ENCODE measurements at places on chromosomes 6 and 20.

DNA sequence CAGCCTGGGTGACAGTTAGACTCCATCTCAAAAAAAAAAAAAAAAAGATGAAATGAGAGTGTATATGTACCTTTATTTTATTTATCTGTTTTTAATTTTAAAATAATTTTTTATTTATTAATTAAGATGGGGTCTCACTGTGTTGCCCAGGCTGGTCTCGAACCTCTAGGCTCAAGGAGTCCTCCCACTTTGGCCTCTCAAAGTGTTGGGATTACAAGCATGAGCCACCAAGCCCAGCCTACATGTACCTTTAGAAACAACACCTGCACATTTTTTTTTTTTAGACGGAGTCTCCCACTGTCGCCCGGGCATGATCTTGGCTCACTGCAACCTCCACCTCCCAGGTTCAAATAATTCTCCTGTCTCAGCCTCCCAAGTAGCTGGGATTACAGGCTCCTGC is 12.1 kb upstream of the PARD6B start:
- no peak for DNase-seq

DNA sequence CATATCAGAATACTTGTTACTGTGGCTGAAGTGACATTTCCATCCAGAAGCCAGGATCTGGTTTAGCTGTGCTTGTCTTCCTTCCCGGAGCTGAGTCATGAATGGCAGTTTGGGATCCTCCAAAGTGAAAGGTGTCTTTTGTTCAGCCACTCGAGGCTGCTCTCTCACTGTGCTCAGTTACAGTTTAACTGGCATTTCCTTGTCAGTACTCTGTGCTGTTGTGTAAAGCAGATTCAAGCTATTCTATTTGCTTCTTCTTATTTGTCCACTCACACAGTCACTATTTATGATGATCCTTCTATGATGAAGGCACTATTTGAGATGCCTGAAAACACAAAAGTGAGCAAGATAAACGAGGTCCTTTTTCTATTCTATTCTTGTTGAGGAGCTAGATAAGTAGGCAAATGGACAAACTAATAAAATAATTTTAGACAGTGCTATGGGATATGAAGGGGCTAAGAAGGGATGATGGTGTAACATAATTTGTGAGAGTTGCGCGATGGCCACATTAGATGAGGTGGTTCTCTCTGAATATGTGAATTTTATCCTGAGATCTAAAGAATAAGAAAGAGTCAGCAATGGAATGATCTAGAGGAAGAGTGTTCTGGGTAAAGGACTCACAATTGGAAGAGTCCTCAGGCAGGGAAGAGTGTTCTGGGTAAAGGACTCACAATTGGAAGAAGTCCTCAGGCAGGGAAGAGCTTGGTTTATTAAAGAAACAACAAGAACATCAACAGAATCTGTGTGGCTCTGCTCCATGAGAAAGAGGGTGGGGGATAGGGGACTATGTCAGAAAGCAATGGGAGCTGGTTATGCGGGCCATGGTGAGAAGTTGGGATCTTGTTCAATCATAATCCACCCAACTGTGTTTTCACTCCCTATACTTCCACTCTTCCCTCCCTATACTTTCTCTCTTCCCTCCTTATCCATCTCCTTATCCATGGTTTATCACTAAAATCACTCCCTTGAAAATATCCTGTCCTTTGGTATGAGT is 40.1 kb downstream of the CYP24A1 start:
- DNase-seq: no peak

DNA sequence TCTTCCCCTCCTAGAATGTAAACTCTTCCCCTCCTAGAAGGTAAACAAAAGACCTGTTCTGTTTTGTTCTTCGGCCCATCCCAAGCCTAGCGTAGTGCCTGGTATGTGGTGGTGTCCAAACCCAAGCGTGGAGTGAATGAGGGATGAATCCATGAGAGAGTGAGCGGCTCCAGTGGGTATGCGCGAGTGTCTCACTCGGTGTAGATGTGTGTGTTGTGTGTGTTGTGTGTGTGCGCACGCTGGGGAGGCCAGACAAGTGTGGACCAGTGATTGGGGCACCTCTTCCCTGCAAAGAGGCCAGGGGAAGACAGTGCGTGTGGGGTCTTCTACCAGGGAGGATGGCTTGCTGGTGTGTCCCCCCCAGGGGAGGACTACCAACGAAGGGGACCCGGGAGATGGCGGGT is 392 bp upstream of the SLC2A10 start:
- DNase-seq: no peak

DNA sequence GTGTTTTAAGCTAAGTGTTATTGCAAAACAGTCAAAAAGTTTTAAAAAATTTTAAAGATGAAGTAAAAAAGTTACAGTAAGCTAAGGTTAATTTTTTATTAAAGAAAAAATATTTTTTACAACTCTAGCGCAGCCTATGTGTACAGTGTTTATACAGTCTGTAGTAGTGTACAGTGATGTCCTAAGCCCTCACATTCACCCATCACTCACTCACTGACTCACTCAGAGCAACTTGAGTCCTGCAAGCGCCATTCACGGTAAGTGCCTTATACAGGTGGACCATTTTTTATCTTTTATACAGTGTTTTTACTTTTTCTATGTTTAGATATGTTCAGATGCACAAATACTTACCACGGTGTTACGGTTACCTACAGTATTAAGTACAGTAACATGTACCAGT is 83.4 kb upstream of the STMND1 start:
- no peak for DNase-seq

- DNase-seq: no peak
Measured at GRCh38 chr6:20319520-20320357, 81.9 kb upstream of the E2F3 start.

DNA sequence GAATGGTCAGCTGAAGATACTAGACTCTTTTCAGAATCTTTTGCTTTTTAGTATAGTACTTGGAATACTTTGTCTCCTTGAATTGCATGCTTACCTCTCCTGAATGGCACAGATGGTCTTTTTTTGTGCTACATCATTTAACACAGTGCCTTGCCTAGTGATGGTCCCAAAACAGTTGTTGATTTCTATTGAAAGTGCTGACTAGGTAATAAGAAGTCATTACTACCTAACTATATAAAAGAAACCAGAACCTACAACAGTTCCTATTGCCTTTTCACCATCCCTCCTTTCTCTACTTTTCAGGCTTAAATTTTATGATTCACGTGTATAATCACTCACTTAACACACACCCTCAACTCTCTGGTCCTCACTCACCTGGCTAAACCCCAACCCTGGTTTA is 64.6 kb upstream of the PRND start:
- DNase-seq: no peak

- no peak for DNase-seq
Measured at GRCh38 chr20:53728359-53728758, 134.7 kb upstream of the ZNF217 start.

- no peak for DNase-seq
Measured at GRCh38 chr6:30378290-30378937, 33.5 kb downstream of the RPP21 start.

DNA sequence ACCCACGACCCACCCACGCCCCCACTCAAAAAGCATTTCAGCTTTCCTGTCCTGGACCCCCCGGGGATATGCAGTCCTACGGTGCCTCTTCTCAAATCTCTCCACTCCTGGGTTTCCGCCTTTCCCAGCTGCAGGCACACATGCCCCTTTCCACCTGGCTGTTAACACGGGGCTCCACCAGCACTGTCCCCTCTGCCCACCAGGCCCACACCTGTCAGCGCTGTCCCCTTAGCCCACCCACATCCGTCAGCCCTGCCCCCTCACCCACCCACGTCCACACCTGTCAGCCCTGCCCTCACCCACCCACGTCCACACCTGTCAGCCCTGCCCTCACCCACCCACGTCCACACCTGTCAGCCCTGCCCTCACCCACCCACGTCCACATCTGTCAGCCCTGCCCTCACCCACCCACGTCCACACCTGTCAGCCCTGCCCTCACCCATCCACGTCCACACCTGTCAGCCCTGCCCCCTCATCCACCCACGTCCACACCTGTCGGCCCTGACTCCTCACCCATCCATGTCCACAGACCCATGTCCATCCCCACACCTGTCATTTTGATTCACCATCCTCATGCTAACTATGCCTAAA is 11.6 kb downstream of the RNASET2 start:
- no peak for DNase-seq

GRCh38 chr20:36467076-36467999 is 74.0 kb upstream of the MYL9 start:
- DNase-seq: peak; percentile 81

DNA sequence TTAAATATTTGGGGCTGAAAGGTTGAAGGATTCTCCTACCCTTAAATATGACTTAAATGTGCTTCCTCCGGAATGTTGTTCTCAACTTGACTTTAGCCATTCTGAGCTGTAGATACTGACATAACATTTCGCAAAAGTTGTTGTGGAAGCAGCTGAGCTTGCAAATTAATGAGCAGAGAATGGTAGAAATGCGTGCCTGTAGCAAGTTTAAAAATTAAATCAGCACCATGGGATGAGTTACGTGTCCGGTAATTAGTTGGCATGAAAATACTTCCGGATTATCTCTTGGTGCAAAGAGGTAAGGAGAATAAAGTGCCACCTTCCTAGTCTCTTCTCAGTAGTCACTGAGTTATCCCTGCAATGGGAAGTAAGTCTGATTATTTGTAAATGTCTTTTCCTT is 23.6 kb upstream of the PBOV1 start:
- DNase-seq: no peak

GRCh38 chr6:122126894-122127293 is 272.6 kb upstream of the HSF2 start:
- DNase-seq: no peak

DNA sequence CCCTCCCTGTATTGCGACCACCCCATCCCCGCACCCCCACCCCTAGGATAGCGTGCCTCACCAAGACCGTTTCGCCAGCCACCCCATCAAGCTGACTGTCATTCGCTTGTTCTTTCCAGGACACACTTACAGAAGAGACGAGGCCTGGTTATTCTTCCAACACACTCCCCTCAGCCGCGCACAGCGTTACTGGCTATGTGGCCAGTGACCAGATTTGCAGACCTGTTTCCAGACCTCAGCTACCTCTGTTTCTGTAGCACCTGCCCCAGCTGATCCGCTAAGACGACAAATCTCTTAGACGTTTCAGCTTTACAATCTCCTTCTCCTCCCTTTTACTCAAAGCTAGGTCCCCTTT is 26.1 kb downstream of the HLA-F start:
- DNase-seq: no peak

DNA sequence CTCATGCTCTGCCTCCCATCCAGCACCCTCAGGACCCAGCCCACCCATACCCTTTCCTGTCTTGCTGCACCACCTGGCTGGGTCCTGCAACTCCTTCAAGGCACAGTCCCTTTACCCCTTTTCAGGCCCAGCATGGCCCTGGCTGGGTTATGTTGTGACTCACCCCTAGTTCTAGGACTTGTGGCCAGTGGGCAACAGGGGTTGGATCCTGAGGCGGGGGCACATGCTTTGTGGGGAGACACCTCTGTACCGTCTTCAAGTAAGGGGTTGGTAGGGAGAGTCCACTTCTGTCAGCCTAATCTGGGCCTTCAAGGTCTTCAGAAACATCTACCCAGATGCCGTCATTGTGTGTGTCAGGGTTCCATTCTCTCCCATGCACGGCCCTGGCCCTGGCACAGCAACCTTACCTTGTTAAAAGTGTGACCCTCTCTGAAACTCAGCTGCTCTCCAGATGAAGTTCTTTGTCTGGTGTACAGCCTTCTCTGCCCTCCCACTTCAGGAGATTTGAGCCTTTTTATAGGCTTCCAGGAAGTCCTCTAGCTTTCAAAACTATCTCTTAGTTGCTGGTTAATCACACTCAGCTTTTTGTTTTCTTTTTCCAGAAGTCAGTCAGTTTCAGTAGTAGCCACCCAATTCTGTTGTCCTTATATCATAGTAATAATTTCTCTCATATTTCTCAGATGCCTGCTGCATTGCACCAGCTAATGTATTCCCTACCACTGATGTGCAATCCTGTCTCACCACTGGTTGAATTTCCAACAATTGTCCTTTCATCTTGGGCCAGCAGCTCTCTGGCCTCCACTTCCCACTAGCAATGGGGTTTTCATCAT is 107.3 kb downstream of the NRN1 start:
- DNase-seq: no peak

GRCh38 chr20:14979453-14979986 is 642.1 kb upstream of the FLRT3 start:
- DNase-seq: no peak

- DNase-seq: no peak
Measured at GRCh38 chr6:39301606-39302005, 12.6 kb downstream of the KCNK17 start.

DNA sequence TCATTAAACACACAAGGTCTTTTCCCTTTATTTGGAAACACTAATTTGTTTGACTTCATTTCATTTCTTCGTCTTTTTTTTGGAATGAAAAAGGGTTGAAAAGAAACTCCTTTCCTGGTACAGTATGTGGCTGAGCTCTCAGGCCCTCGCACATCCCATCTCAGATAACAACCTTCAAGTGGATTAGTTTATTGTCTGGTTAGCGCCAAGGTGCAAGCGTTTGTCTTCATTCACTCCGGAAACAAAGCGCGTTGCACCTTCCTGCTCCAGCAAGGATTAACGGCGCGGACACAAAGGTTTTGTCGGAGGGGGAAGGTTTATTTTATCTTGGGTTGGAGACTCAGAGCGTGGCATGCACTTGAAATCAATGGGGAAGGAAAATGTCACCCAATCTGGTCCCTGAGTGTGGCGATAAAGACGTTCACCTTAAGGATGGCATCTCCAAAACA is 5.3 kb upstream of the NKX2-2 start:
- peak; percentile 22 for DNase-seq

- no peak for DNase-seq
Measured at GRCh38 chr6:3522561-3523260, 65.9 kb upstream of the SLC22A23 start.

DNA sequence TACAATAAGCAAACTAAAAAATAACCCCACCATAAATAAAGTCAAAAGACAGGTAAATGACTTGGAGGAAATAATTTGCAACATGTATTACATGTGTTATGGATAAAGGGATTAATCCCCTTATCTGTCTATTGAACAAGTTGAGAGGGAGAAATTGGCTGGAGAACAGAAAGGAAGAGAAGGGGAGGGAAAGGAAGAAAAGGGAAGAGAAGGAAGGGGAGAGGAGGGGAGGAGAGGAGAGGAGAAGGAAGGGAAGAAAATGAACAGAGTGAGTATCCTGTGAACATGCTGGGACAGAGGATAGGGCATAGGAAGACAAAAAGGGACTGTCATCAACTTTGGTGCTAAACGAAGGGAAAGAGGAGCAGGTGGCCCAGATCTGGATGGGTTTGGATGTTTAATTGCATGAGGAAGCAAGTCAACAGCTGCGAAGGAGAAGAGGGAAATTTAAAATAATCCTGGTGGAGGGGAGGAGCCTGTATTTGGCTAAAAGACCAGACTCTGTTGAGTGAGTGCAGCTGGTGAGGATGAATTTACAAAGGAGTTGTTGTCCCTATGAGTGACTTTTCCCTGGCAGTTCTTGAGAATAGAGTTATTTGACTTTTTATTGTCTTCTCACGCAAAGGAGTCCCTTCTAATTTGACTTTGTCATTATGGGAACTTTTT is 14.2 kb upstream of the SHLD1 start:
- peak; percentile 14 for DNase-seq

Data from NCI-H2029 treated with DMSO at 0.1 percent for 48 hours (cell line).